ENCODE measurements at places on chromosomes 2 and 18.
A peak's percentile ranks its signal among the peaks of the same experiment; 100 is the strongest.

DNA sequence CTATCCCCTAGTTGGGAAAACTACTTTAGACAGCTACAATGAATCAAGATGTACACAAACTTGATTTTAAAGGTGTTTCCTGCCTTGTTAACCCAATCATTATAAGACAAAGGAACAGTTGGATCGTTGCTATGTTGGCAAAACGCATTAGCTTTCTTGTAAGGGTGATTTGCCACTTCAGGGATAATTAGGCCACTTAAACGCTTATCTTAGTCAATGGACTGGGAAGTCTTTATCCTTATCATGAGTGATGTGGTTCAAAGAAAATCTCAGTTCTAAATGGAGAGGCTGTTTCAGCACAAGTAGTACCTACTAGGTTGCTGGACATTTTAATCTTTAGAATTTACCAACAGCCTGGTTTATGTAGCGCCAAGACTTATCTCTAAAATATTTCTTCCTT is 406.1 kb upstream of the MEX3C start:
- DNase-seq, result no peak

GRCh38 chr2:172329774-172330671 is 97.4 kb upstream of the ITGA6 start:
- no peak for DNase-seq

DNA sequence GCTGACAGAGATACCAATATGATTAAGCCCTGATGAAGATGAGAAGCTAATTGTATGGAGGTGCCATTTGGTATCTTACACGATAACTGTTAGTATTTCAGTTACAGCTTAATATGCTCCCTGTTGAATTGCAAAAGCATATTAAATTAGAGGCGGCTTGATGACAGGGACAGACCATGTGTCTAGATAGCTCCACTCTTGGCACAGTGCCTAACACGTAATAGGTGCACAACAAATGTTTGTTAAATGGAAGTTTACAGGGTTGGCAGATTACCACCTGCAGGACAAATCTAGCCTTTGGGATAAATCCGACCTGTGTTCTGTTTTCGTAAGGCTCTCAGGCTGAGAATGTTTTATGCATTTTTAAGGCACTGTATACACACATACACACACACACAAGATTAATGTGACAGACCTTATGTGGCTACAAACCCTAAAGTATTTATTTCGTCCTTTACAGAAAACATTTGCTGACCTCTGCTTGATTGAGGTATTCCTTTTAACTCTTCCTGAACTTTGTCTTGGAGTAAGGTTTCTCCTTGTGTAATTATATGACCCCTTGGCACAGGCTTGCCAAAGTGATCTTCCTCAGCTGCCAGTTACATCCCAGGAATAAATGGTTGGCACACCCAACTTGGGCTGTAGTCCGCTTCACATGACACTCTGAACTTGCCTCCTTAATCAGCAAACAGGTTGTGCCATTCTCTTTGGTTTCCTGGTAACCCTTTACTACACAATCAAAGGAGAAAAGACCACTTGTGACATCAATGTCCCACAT is 348.9 kb downstream of the HRH4 start:
- DNase-seq, result no peak

DNA sequence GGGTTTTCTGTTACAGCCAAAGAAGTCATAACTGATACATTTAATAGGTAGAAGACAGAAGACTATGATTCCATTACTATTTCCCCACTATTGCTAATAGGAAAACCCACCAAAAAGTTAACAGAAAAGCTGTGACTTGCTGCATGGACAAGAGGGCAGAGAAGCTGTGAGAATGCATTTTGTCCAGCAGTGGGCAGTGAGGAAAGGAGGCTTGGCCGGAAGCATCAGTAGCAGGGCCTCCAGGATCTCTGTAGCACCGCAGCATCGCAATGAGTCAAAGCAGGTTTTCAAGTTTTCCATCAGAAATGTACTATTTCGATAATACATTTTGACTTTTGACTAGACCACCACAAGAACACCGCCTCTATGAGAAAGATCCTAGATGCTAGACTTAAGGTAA is 24.9 kb downstream of the MYO5B start:
- no peak for DNase-seq

- DNase-seq, result no peak
Measured at GRCh38 chr2:184920451-184920965, 322.2 kb downstream of the ZNF804A start.

- no peak for DNase-seq
Measured at GRCh38 chr2:242034996-242035814, 165.7 kb downstream of the RTP5 start.

DNA sequence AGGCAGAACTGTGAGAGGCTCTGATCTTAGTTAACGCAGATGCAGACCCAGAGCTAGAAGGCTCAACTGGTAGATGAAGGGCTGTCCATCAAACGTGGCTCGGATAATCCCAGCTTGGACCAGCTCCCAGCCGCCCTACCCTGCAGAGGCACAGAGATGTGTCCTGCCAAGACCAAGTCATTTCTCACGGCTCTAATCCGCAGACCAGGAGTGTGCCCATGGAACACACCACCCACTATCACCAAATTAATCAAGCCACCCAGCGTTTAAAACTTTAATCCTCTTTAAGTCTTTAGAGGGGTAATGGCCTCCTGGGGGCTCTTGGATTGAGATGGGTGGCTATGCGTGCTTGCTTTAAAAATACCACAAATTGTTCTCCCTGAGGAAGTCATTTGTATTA is 17.5 kb downstream of the LYPD1 start:
- no peak for DNase-seq

DNA sequence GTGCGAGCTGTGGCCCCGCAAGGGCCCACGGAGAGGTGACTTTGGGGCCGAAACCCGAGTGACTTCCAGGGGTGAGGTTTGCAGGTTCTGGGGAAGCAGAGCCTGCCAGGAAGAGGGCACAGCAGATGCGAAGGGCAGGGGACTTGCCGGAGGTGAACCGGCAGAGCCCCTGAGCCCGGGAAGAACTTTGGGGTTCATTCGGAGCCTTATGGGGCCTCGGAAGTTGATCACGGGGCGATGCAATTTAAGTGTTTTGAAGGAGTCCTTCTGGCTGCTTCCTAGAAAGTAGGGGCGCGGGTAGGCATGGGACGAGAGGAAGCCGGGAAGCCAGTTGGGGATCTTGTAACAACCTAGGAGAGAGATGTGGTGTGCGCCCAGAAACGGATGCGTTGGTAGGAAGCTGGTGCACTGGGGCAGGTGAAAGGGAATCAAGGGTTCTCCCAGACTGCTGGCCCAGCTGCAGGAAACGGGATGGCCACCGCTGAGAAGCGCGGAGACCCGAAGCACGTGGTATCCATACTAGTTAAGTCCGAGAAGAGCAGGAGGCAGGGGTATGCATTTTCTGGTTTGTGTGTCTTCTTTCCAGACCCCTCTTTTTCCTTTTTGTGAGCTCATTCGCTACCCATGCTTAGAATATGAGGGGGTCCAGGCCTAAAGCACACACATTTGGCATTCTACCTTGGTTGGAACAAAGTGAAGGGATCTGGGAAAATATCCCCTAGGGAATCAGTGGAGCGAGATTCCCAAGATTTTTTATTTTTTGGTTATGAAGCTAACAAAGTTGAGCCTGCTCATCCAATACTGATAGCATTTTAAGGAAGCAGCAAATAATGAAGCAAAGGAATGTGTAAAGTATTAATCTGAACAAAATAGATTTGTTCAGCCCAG is 758 bp downstream of the SCLY start:
- peak; percentile 45 for DNase-seq

DNA sequence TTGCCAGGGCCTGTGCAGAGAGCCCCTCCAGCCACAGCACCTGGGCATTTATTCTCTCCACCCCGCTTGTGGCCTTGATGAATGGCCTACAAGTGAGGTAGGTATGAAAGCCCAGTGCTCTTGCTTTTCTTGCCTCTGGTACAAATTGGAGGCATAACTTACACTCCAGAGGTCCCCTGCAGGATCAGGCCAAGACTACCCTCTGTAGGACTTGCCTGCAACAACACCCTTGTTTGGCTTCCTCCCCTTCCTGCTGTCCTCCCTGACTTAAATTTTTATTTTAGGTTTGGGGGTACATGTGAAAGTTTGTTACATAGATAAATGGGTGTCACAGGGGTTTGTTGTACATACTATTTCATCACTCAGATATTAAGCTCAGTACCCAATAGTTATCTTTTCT is 95.7 kb downstream of the CDC42EP3 start:
- DNase-seq, result no peak

DNA sequence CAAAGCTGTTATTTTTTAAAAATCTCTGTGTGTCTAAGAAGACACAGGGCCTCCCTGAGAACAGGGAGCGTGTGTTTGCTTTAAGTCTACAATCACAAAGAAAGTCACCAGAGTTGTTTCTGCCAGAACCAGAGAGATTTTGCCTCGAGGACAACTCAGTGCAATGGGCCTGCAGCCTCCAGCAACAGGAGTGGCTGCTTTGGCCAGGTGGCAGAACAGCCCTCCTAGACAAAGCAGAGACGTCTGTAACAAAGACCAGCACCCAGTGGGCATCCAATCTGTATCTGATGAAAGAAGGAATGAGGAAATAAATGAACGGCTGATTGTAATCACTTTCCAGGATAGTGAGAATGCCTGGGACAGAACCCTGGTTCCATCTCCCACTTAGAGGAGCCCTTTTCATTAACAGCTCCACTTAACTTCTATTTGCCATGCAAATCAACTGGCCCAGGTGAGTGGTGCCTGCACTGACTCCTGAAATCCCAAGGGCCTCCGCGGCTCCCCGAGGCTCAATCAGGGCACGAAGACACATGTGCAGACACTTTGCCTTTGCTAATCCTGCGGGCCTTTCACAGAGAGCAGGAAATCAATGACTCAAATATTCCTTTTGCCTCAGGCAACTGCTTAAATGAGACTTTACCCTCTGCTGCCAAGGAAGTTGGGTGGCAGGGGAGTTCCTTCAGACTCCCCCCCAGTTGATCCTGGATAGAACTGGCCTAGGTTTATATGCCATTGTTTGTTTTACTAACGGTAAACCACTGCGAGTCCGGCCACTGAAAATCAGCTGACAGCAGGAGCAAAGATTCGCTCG is 146.5 kb downstream of the CABLES1 start:
- DNase-seq, result peak; percentile 66

All from RWPE1 (cell line).